ENCODE measurements at places on chromosomes 1 and 21. TPM values are rescaled to one million over a fixed set of nuclear protein-coding genes. Genes with fewer than 3 reads are reported as not detected.

- H3K27ac ChIP-seq, result no peak overlapping the region
- H3K27me3 ChIP-seq, result no peaks in the 10 kb centered on the region
- no peak overlapping the region for H3K4me3 ChIP-seq
- peaks cover 17% of the 10 kb centered on the region for H3K4me1 ChIP-seq
- no peak for DNase-seq
Observed at GRCh38 chr1:41656825-41657500, 172.5 kb upstream of the EDN2 start.

The C1orf53 gene
- total RNA-seq, result 4.4 TPM

DNA sequence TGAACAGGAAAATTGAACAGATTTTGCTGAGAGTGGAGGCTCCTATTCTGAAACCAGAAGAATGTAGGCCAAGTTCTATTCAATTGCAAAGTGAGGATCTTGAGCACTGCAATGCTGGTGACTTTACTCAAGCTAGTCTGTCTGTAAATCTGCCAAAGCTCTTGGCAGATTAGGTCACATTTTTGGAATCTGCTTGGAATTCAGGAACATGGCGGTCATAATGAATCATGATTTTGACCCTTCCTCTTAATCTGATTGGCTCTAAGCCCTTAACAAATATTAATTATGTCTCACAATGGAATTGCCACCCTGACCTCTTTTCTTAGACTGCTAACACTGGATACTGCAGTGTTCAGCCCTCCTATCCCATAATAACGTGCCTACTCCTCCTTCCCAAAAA is 7.2 kb upstream of the GNG12 start:
- no peak for DNase-seq
- H3K27ac ChIP-seq, result no peak overlapping the region
- no peaks in the 10 kb centered on the region for H3K36me3 ChIP-seq
- no peak overlapping the region for H3K4me3 ChIP-seq
- H3K4me1 ChIP-seq, result peaks cover under 1% of the 10 kb centered on the region
- 0 out of 2 replicates have a peak, but pooled peaks cover 2% of the 10 kb centered on the region for H3K27me3 ChIP-seq

GRCh38 chr1:94821636-94822305 is 1.6 kb downstream of the SLC44A3 start:
- no peak for DNase-seq
- H3K4me3 ChIP-seq, result no peak overlapping the region
- no peaks in the 10 kb centered on the region for H3K36me3 ChIP-seq
- H3K27me3 ChIP-seq, result no peaks in the 10 kb centered on the region
- H3K27ac ChIP-seq, result no peak overlapping the region

- H3K4me3 ChIP-seq, result peak overlapping the region; percentile 74
- DNase-seq, result peak; percentile 81
- peaks cover 63% of the 10 kb centered on the region for H3K4me1 ChIP-seq
- no peaks in the 10 kb centered on the region for H3K27me3 ChIP-seq
- H3K27ac ChIP-seq, result peak overlapping the region; percentile 96
- peaks cover 38% of the 10 kb centered on the region for H3K36me3 ChIP-seq
Observed at GRCh38 chr1:178543290-178543607, 30.3 kb downstream of the TEX35 start.

- no peak overlapping the region for H3K4me3 ChIP-seq
- no peaks in the 10 kb centered on the region for H3K27me3 ChIP-seq
- H3K4me1 ChIP-seq, result no peaks in the 10 kb centered on the region
- H3K27ac ChIP-seq, result no peak overlapping the region
- no peaks in the 10 kb centered on the region for H3K36me3 ChIP-seq
Observed at GRCh38 chr1:186834399-186834958, 5.7 kb downstream of the PLA2G4A start.

DNA sequence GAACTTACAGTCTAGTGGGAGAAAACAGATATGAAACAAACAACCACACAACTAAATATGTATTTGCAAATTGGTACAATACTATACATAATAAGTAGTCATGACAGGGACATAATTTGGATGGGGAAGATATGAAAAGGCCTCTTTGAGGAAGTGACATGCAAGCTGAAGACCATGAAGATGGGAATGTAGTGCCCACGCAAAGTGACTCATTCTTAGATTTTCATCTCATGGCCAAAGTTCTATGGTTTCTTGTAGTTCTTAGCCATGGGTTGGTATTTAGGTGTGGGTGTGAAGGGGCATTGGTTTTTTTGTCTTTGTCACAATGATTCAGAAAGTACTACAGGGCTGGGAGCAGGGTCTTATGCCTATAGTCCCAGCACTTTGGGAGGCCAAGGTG is 105.4 kb upstream of the FAM78B start:
- DNase-seq, result no peak
- no peaks in the 10 kb centered on the region for H3K36me3 ChIP-seq
- H3K4me3 ChIP-seq, result no peak overlapping the region
- no peaks in the 10 kb centered on the region for H3K4me1 ChIP-seq
- no peak overlapping the region for H3K27ac ChIP-seq

The SYT2 gene
- total RNA-seq, result not detected

- no peaks in the 10 kb centered on the region for H3K36me3 ChIP-seq
- H3K27ac ChIP-seq, result no peak overlapping the region
- H3K27me3 ChIP-seq, result no peaks in the 10 kb centered on the region
- H3K4me1 ChIP-seq, result peaks cover 32% of the 10 kb centered on the region
Observed at GRCh38 chr1:97145321-97145956, 423.9 kb downstream of the PTBP2 start.

GRCh38 chr1:236287757-236288619 is 6.2 kb upstream of the ERO1B start:
- H3K4me1 ChIP-seq, result peaks cover 23% of the 10 kb centered on the region
- no peaks in the 10 kb centered on the region for H3K27me3 ChIP-seq
- H3K27ac ChIP-seq, result no peak overlapping the region

GRCh38 chr1:201505503-201505890 is 1.4 kb downstream of the CSRP1 start:
- no peaks in the 10 kb centered on the region for H3K36me3 ChIP-seq
- peak overlapping the region; percentile 69 for H3K27ac ChIP-seq
- peaks cover 56% of the 10 kb centered on the region for H3K4me1 ChIP-seq
- DNase-seq, result no peak
- peak overlapping the region; percentile 88 for H3K4me3 ChIP-seq
- H3K27me3 ChIP-seq, result no peaks in the 10 kb centered on the region

- H3K4me3 ChIP-seq, result no peak overlapping the region
- H3K36me3 ChIP-seq, result no peaks in the 10 kb centered on the region
- H3K4me1 ChIP-seq, result peaks cover 5% of the 10 kb centered on the region
- no peak overlapping the region for H3K27ac ChIP-seq
- no peaks in the 10 kb centered on the region for H3K27me3 ChIP-seq
Observed at GRCh38 chr1:1068517-1069055, 5.5 kb downstream of the RNF223 start.

DNA sequence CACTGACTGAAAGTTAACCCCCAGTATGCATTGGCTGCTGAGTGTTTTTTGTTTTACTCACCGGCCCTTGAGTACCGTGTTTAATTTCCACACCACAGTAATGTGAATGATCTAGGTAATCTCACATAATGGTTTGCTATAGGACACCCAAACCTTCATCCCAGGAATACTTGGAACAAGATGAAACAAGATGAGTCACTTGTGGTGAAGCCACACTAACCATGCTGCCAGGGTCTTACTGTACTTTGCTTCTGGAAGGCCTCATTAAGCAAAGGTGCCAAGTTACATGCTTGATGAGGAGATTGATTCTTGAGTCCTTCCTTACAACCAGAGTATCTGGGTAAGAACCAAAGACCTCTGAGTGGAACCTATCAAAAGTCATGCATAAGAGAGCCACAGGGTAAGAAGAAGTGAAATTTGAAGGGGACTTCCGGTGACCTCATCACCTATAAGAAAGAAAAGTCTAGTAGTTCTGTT is 163.3 kb downstream of the NRIP1 start:
- DNase-seq, result no peak
- H3K27ac ChIP-seq, result no peak overlapping the region
- H3K27me3 ChIP-seq, result no peaks in the 10 kb centered on the region
- H3K4me1 ChIP-seq, result no peaks in the 10 kb centered on the region
- H3K36me3 ChIP-seq, result no peaks in the 10 kb centered on the region

The CD34 gene
- total RNA-seq, result 0.04 TPM

DNA sequence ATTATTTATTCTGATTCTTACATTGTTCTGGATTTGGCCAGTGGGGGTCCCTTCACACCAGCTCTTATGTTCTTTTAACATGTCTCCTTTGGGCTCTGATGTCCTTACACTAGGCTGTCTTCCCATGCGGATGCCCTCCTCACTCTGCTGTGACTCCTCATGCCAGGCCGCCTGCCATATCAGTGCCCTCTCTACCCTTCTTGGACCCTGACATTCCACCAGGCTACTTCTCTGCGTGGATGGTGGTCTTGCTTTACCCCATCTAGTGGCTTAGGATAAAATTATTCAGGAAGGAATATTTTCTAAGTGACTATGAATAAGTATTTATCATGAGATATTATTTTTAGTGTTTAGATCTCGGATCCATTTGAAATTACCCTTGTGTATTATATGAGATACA is 21.2 kb downstream of the ATF6 start:
- peaks cover 65% of the 10 kb centered on the region for H3K36me3 ChIP-seq
- no peaks in the 10 kb centered on the region for H3K4me1 ChIP-seq
- H3K4me3 ChIP-seq, result no peak overlapping the region
- no peak overlapping the region for H3K27ac ChIP-seq
- no peak for DNase-seq

DNA sequence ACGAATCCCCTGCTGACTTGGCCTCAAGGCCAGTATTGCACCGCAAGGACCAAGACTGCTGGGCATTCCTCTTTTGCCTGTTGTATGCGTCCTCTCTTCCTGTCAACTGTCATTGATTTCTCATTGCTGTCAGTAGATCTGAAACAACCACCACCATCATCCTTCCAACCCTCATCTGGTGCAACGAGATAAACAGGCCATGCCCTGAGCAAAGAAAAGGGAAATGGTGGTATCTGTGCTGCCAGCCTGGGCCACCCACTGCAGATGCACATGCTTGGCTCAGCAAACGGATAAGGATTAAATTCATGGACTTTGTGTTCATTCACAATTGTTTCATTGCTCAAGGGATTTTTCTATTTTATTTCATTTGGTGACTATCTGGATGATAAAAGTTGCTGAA is 13.6 kb downstream of the OXCT2 start:
- no peak overlapping the region for H3K27ac ChIP-seq
- peaks cover 11% of the 10 kb centered on the region for H3K36me3 ChIP-seq
- no peak for DNase-seq
- no peaks in the 10 kb centered on the region for H3K4me1 ChIP-seq

DNA sequence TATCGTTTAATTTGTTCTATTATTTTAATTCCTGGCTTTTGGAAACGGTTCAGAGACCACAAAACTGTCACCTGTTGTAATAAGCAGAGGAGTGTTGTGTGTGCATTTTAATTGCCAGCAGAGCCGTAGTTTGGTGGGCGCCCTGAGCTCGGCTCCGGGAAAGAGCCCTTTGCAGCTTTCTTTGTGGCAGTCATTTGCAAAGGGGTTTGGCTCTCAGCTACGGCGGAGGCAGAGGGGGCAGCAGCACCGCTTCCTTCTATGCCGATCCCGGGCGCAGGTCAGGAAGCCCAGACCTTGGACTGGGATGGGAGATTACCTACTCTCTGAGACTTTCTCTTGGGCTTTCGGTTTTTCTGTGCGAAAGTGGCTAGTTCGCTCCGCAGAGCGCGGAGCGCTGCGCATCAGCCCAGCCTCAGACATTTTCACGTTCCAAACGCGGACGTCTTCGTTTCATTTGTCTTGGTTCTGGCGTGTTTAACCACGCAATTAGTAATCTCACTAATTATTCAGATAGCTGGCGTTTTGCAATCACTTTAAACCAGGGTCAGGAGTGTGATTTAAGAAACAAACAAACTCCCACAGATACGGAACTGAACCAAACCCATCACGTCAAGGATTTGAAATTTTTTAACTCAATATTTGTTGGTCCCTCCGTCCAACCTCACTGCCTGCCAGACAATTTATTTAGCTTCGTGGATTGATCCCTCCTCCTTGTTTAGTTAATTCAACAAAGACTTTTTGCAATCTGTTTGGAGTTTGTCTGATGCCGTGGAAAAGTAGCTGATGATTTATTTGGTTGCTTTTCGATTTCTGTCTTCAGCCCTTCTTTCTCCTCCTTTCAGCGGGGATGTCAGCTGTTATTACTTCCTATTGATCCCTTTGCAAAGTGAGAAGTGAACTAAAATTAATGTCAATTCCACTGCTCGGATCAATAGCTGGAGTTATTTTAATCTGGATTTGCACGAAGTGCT is 3.9 kb downstream of the RNF220 start:
- no peaks in the 10 kb centered on the region for H3K4me1 ChIP-seq
- no peak overlapping the region for H3K4me3 ChIP-seq
- DNase-seq, result no peak
- H3K27ac ChIP-seq, result no peak overlapping the region
- no peaks in the 10 kb centered on the region for H3K36me3 ChIP-seq
- H3K27me3 ChIP-seq, result no peaks in the 10 kb centered on the region

GRCh38 chr1:183239220-183239742 is 53.2 kb downstream of the LAMC2 start:
- H3K27ac ChIP-seq, result no peak overlapping the region
- DNase-seq, result no peak
- H3K4me3 ChIP-seq, result no peak overlapping the region
- no peaks in the 10 kb centered on the region for H3K36me3 ChIP-seq
- no peaks in the 10 kb centered on the region for H3K4me1 ChIP-seq
- H3K27me3 ChIP-seq, result no peaks in the 10 kb centered on the region

DNA sequence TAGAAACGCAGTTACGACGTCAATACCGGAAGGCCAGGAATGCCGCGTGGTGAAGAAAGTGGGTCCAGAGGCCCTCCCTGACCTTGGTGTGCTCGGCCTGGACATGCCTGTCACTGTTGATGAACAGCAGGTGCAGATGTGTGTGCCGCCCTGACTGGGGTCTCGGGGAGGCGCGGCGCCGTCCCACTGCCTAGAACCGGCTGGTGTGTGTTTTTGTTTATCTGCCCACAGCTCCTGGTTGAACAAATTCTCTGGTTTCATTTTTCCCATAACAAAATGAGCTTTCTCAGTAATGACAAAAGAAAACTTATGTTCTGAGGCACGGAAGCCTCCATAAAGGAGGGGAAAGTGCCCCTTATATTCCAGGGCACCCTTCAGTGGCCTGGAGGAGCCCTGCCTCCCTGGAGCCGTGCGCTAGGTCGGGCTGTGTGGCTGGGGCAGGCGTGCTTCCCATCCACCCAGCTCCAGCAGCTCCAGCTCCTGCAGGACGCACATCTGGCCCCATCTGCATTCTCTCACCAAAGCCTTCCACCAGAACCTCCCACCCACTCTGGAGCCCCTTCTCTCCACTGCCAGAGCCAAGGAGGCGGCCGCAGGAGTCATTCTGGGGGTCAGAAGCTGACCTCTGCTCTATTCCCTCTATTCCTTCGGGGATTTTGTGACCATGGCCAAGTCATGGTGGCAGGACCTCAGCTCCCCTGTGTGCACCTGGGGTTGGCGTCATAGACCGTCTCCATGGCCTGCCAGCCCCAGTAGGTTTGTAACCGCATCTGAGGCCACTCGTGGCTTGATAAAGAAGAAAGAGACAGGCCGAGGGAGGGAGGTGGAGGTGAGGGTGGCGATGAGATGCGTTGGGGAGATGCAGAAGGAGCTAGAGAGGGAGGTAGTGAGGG is 20.1 kb upstream of the COL18A1 start:
- no peaks in the 10 kb centered on the region for H3K27me3 ChIP-seq
- H3K4me3 ChIP-seq, result no peak overlapping the region
- H3K36me3 ChIP-seq, result no peaks in the 10 kb centered on the region
- DNase-seq, result no peak
- no peak overlapping the region for H3K27ac ChIP-seq

GRCh38 chr1:198253668-198254067 is 96.9 kb downstream of the NEK7 start:
- H3K4me1 ChIP-seq, result peaks cover 19% of the 10 kb centered on the region
- peak overlapping the region; percentile 63 for H3K27ac ChIP-seq
- H3K4me3 ChIP-seq, result no peak overlapping the region
- no peaks in the 10 kb centered on the region for H3K36me3 ChIP-seq
- H3K27me3 ChIP-seq, result no peaks in the 10 kb centered on the region

GRCh38 chr1:113452921-113453770 is 62.8 kb downstream of the MAGI3 start:
- no peak overlapping the region for H3K27ac ChIP-seq
- H3K4me1 ChIP-seq, result no peaks in the 10 kb centered on the region
- H3K27me3 ChIP-seq, result no peaks in the 10 kb centered on the region

The IFI6 gene
- 88.2 TPM for total RNA-seq

Data from Karpas-422 (cell line).